ENCODE measurements at places on chromosomes 2 and 18. TPM values are rescaled to one million over a fixed set of nuclear protein-coding genes. Genes with fewer than 3 reads are reported as not detected.
A peak's percentile ranks its signal among the peaks of the same experiment; 100 is the strongest.

DNA sequence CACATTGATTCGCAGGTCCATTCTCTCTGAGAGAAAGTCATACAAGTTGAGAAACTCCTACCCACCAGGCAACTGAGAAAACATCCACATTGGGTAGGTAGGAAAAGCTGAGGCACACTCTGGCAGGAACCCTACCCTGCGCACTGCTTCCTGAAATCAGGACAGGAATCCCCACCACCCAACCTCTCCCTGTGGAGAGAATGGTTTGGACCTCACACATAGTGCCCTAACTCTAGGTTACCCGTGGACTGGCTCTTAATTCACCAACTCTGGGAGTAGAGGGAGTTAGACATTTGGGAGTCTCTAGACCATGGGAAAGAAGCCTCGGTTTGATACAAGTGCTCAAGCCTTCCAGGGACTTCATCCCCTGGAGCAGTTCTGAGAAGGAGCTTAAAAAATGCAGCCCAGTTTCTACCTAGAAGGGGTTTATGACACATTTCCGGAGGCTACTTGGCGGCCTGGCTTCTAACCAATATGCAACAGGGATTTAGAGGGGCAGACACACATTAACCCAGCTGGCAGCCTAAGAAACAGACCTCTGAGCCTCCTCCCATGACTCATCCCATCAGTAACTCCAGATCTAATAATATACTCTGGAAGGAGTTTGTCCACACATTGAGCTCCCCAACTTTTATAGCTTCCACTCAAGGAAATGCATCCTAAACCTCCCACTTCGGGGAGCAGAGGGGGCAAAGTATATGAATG, 136.7 kb downstream of the EML6 start:
- no peaks in the 10 kb centered on the region for H3K36me3 ChIP-seq
- H3K4me3 ChIP-seq: no peak overlapping the region
- H3K27me3 ChIP-seq: no peaks in the 10 kb centered on the region
- H3K27ac ChIP-seq: no peak overlapping the region
- no peak for DNase-seq

DNA sequence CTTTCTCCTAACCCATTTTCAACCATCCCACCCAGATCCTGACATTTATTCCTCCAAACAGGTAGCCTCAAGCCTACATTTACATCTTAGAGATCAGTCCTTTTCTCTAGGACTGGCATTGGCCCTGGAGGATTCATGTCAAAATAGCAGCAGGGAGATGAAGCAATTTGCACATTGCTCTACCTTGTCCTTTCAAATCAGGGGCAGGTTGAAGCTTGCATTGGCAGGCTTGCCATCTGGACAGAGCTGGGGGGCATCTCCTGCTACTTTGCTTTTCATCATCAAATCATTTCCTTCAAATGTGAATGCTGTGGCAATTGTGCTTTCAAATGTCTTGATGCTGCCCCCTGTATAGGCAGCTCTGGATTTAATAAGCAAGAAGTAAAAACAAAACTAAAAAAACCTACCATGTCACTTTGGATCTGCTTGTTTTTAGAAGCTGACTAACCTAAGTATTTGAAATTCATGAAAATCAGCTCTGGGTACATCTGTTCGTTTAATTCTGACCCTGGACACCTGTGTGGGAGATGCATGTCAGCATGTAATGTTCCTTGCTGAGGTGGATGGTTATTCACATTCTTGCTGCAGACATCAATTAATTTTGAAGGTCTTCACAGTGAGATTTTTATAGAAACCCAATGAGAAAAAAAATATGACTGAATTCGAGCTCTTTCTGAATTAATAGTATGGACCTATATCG, 47.9 kb downstream of the KIF5C start:
- H3K36me3 ChIP-seq: no peaks in the 10 kb centered on the region
- H3K27me3 ChIP-seq: no peaks in the 10 kb centered on the region
- no peaks in the 10 kb centered on the region for H3K4me1 ChIP-seq
- H3K4me3 ChIP-seq: no peak overlapping the region
- no peak overlapping the region for H3K27ac ChIP-seq
- peak; percentile 59 for DNase-seq

GRCh38 chr2:234033885-234034284, 16.6 kb upstream of the SPP2 start:
- no peaks in the 10 kb centered on the region for H3K27me3 ChIP-seq
- H3K27ac ChIP-seq: no peak overlapping the region
- no peaks in the 10 kb centered on the region for H3K36me3 ChIP-seq
- H3K4me1 ChIP-seq: no peaks in the 10 kb centered on the region

DNA sequence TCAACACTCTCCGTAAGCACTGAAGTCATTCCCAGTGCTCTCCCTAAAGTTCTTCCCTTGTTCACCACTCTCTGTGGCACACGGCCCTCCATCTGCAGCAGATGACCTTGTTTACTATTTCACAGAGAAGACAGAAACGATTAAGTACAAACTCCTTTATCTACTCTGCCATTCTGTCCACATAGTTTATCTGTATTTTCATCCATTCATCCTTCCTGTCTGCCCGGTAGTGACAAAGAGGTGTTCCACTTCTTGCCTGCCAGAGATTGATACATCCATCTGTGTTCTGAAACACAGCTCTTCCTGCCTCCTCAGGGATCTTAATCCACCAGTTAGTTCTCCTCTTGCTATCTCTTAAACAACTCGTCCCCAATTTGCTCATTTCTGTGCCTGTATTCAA, 77.9 kb upstream of the CD226 start:
- no peaks in the 10 kb centered on the region for H3K36me3 ChIP-seq
- no peaks in the 10 kb centered on the region for H3K4me1 ChIP-seq
- no peak overlapping the region for H3K4me3 ChIP-seq
- DNase-seq: no peak

- no peak for DNase-seq
- peak overlapping the region; percentile 69 for H3K27ac ChIP-seq
- no peaks in the 10 kb centered on the region for H3K27me3 ChIP-seq
- no peak overlapping the region for H3K4me3 ChIP-seq
- H3K36me3 ChIP-seq: no peaks in the 10 kb centered on the region
- no peaks in the 10 kb centered on the region for H3K4me1 ChIP-seq
Measured at GRCh38 chr18:58567453-58568196, 61.3 kb downstream of the ALPK2 start.

- no peak overlapping the region for H3K4me3 ChIP-seq
- DNase-seq: no peak
- H3K27me3 ChIP-seq: no peaks in the 10 kb centered on the region
- no peaks in the 10 kb centered on the region for H3K36me3 ChIP-seq
- no peaks in the 10 kb centered on the region for H3K4me1 ChIP-seq
Measured at GRCh38 chr18:47788621-47789020, 141.8 kb downstream of the SMAD2 start.

DNA sequence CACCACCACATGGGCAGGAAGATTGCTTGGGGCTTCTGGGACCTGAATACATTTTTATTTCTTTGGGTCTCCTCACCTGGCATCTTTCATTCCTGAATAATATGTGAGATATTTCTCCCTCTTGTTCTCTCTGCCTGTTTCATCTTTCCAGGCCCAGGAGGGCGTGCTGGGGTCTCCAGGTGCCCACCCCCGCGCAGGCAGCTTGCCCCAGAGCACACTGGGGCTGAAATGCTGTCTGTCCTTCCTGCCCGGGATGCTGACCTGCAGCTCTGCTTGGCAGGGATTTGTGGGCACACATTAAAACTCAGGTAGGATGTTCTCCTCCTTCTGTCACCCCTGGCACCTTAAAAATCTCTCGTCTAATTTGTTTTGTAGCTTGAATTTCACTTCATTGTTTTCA, 39.7 kb upstream of the TEX51 start:
- no peak for DNase-seq
- no peaks in the 10 kb centered on the region for H3K36me3 ChIP-seq
- H3K4me1 ChIP-seq: no peaks in the 10 kb centered on the region
- H3K27me3 ChIP-seq: no peaks in the 10 kb centered on the region
- no peak overlapping the region for H3K27ac ChIP-seq

DNA sequence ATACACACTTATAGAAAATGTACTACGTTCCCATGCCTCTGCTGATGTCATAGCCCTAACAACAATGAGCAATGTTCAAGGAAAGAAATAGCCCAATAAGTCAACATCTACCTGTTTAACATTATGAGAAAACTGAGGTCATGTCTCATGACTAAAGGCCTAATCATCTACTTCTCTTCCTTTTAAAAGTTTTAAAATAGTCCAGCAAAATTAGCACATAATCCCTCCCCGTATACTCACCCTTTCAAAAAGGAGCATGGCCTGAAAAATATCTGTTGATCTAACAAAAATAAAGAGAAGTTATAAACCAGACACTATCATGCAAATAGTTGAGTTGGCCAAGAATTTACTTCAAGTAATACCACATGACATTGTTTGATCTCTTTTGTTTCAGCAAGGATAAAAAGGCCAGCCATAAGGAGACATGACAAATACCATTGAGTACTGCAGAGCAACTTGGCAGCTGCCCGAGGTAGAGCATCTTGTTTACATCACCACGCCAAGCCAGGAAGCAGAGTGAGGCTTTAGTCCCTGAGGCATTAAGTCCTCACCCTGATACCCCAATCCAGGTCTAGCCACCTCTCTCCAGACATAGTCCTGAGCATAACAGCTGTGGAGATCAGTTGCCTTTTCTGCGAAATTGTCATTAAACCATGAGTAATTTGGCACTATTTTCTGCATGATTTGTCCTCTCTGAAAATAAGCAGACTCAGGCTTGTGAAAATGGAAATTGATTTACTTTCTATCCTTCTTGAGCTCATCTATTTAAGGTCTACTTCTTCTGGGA, 137.4 kb upstream of the ETAA1 start:
- no peak overlapping the region for H3K4me3 ChIP-seq
- no peaks in the 10 kb centered on the region for H3K36me3 ChIP-seq
- H3K4me1 ChIP-seq: no peaks in the 10 kb centered on the region

GRCh38 chr2:157443795-157444640, at the start of gene CYTIP:
Gene CYTIP (minus strand): TSS chr2:157444089. CDS start chr2:157444020, 69 bp downstream.
- H3K4me3 ChIP-seq: peak within 1 kb of the TSS; percentile 39
- H3K27me3 ChIP-seq: no peaks in the 10 kb centered on the region
- no peak within 1 kb of the TSS for H3K27ac ChIP-seq
- H3K36me3 ChIP-seq: no peaks in the 10 kb centered on the region
- DNase-seq: peak; percentile 24

GRCh38 chr18:67514465-67514864, 2.1 kb downstream of the DSEL start:
- no peak overlapping the region for H3K27ac ChIP-seq
- no peak overlapping the region for H3K4me3 ChIP-seq
- no peaks in the 10 kb centered on the region for H3K36me3 ChIP-seq
- H3K4me1 ChIP-seq: no peaks in the 10 kb centered on the region
- H3K27me3 ChIP-seq: no peaks in the 10 kb centered on the region
- no peak for DNase-seq

- no peaks in the 10 kb centered on the region for H3K36me3 ChIP-seq
- no peak for DNase-seq
- no peaks in the 10 kb centered on the region for H3K4me1 ChIP-seq
- no peak overlapping the region for H3K27ac ChIP-seq
- no peak overlapping the region for H3K4me3 ChIP-seq
Measured at GRCh38 chr2:57622009-57622408, 424.6 kb upstream of the VRK2 start.

- H3K27me3 ChIP-seq: no peaks in the 10 kb centered on the region
- DNase-seq: no peak
- H3K36me3 ChIP-seq: no peaks in the 10 kb centered on the region
- no peak overlapping the region for H3K4me3 ChIP-seq
- no peaks in the 10 kb centered on the region for H3K4me1 ChIP-seq
Measured at GRCh38 chr2:2291500-2292260, 39.4 kb downstream of the MYT1L start.

- H3K27ac ChIP-seq: no peak overlapping the region
- no peaks in the 10 kb centered on the region for H3K4me1 ChIP-seq
- DNase-seq: no peak
- no peak overlapping the region for H3K4me3 ChIP-seq
- H3K36me3 ChIP-seq: no peaks in the 10 kb centered on the region
Measured at GRCh38 chr2:129334128-129334527, 645.3 kb upstream of the RAB6C start.

GRCh38 chr2:111053825-111054515, 66.7 kb upstream of the BCL2L11 start:
- H3K27ac ChIP-seq: no peak overlapping the region
- H3K36me3 ChIP-seq: no peaks in the 10 kb centered on the region
- H3K4me1 ChIP-seq: no peaks in the 10 kb centered on the region
- H3K27me3 ChIP-seq: no peaks in the 10 kb centered on the region
- DNase-seq: no peak

GRCh38 chr2:114160263-114160981, 270.5 kb downstream of the ACTR3 start:
- H3K4me3 ChIP-seq: no peak overlapping the region
- DNase-seq: no peak
- H3K27me3 ChIP-seq: no peaks in the 10 kb centered on the region
- H3K4me1 ChIP-seq: no peaks in the 10 kb centered on the region
- no peaks in the 10 kb centered on the region for H3K36me3 ChIP-seq

DNA sequence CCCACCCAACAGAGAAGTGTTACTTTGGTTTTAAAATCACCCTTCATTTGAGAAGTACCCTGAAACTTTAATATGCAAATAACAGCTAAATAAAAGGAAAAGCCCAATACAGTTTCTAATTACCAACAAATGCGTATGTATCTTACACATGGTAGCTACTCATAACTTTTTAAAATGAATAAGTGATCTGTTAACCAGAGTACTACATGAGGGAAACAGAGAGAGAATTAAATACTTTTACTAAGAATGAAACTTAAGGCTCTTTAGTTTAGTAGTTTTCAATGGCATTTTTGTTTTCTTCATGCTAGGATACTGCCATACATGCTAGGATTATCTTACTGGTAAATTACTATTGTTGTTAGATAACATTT, 39.1 kb upstream of the NABP1 start:
- no peak for DNase-seq
- no peaks in the 10 kb centered on the region for H3K27me3 ChIP-seq
- no peaks in the 10 kb centered on the region for H3K36me3 ChIP-seq
- no peak overlapping the region for H3K27ac ChIP-seq
- no peak overlapping the region for H3K4me3 ChIP-seq

DNA sequence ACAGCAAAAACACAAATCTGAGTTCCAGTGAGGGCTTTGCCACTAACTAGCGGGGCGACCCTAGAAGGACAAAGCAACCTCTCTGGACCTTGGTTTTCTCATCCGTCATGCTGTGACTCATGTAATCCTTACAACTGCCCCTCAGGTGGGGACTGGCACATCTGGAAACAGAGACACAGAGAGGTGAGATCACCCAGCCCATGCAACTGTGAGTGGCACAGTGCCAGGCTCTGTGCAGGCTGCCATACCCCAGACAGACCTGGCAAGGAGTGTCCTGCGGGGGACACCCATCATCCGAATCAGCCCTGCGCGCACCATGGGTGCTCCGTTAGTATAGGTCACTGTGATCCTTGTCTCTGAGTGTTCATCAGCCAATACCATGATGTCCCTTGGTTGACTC, 198.3 kb downstream of the SMAD7 start:
- no peaks in the 10 kb centered on the region for H3K27me3 ChIP-seq
- DNase-seq: no peak
- no peaks in the 10 kb centered on the region for H3K36me3 ChIP-seq

FBXO48 gene
- total RNA-seq: 0.98 TPM

CPO gene
- 0.96 TPM for total RNA-seq

CHRNG gene
- not detected for total RNA-seq

ALPI gene
- 0.33 TPM for total RNA-seq

PFN4 gene
- 0.44 TPM for total RNA-seq

REG1A gene
- not detected for total RNA-seq

ST6GAL2 gene
- total RNA-seq: not detected

TLX2 gene
- not detected for total RNA-seq

CAVIN2 gene
- 71.4 TPM for total RNA-seq

Data from breast epithelium (tissue), 4 donors.